ENCODE measurements at places on chromosomes 7 and 10. TPM values are rescaled to one million over a fixed set of nuclear protein-coding genes. Genes with fewer than 3 reads are reported as not detected.

DNA sequence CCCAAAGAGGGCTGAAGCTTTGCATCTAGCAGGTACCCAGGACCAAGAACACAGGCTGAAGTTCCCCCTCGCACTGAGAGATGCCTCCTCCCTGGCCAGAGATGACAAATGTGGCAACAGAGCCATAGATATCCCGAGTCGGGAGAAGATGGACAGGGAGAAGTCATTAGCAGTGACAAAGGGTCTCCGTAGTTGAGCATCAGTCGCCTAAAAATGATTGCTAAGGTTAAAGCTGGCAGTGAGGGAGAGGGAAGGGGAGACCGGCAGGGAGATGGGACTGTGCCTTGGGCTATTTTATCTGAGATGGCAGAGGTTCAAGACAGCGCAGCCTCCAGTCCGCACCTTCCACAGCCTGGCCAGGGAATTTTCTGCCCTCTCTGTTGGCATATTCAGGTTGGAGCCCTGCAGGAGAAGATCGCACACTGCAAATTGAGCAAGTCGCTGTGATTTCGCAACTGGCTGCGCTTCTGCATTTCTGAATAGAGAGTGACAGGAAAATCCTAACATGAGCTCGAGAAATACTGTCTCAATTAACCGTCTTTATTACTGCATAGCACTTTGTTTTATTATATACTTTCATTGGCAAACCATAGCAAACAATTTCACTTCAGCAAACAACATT, 238.9 kb upstream of the GPR26 start:
- DNase-seq = no peak

UTF1 gene
- 0.27 TPM for polyA plus RNA-seq

BLNK gene
- 199 TPM for polyA plus RNA-seq

GRCh38 chr10:124180044-124180745, 86.8 kb upstream of the CHST15 start:
- DNase-seq = no peak

DNA sequence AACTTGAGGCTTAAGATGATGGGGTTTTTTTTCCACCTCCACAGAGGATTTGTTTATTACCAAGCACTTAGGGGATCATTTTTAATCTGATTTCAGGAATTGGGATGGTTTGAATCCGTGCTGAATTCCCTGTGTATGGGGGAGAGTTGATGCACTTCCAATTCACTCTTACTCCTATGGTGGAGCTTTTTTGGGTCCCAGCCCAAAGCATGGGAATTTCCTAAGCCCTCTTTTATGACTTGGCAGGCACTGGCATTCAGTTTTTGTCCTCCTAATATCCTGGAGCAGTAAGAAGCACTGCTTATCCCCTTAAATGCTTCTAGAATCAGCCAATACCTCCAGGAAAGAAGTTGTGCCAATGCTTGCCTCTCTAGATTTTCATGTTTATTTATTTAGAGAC, 78.7 kb downstream of the HYCC1 start:
- no peak for DNase-seq

DNA sequence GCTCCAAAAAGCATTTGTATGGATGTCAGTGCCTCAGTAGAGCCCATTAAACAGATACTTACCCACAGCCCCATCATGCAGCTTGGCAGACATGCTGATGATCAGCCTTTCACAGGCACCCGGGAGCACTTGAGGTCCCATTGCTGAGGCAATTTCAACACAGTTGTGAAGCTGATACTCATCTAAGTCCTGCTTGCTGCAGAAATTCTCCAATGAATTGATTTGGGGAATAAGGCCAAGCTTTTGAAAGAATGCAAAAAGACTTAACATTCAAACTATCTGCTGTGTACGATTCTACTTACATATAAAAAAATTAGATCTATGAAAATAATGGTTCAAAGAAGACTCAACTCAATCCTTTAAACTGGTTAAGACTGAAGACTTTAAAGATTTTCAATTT, 60.5 kb downstream of the LAMB4 start:
- DNase-seq = no peak

DNA sequence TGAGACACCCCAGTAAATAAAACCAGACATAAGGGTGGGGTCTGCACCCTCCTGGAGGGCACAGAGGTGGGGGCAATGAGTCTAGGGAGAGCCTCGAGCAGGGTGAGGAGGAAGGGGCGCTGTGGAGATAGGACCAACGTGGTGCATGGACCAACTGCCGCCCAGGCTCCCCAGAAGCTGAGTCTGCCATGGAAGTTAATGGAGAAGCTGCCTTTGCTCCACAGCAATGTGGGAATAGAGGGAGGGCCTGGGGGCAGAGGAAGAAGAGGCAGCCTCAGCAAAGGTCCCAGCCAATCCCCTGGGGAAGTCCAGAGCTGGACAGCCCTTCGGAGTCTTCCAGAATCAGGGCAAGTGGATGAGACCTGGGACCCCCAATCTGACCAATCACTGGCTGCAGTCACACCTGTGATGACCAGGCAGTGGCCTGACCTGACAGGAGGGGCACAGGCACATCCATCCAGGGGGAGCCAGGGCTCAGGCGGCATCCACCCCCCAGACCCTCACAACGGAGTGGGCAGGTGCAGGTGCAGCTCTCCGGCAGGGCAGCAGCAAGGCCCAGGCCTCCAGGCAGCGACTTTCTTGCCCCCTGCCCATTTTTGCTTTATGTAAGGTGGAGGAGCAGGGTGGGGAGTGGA, 242.2 kb upstream of the PPP2R2D start:
- no peak for DNase-seq

- no peak for DNase-seq
These were observed 581.6 kb downstream of the TCERG1L start for GRCh38 chr10:130729876-130730275.

SPDYE2B gene
- polyA plus RNA-seq = not detected

Measured in naive B cell (primary cell).